ENCODE measurements at places on chromosomes 7 and 10.

DNA sequence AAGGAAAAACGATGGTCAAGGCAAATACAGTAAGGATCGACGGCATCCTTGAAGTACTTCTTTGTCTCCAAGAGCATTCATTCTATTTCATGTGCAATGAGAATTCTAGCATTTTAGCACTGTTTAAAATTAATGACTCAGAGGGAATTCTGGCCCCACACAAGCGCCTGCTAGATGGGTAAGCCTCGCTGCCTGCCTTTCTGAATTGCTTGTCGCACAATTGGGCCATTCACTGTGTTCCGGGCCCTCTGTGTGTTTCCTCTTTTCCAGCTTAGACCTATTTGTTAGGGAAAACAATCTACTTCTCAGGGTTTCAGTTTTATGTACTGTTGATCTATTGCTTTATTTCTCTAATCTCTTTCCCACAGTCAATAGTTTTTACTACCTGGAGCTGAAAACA, 204.7 kb upstream of the ZNF32 start:
- DNase-seq = no peak

- no peak for DNase-seq
Measured at GRCh38 chr7:77354484-77354883, 61.7 kb downstream of the GSAP start.

DNA sequence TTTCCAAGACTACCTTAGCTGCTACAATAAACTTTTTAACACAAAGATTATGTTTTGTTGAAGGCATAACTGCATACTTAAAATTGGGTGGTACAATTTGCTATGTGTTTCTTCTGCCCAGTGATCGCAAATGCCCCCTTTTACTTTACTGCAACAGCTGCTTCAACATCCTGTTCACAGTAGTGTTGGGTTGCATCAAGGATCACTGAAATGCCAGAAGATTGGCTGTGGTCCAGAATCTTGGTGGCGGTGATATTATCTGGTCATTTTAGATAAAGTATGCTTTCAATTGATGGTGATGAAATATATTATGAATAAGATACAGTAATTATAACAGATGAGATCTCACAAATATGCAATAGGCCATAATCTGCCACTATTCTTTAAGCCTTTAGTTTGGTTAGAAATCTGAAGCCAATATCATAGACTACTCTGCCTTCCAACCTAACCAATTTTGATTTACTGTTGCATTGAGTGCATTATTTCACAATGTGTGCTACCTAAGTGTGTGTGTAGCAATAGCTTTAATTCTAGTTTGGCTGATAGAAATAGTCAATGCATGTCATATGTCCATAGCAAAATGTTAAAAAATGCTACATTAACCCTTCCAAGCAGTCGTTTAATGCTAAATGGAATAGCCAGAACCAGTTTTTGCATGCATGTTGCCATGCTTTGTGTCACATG, 29.8 kb upstream of the ING3 start:
- DNase-seq = no peak

DNA sequence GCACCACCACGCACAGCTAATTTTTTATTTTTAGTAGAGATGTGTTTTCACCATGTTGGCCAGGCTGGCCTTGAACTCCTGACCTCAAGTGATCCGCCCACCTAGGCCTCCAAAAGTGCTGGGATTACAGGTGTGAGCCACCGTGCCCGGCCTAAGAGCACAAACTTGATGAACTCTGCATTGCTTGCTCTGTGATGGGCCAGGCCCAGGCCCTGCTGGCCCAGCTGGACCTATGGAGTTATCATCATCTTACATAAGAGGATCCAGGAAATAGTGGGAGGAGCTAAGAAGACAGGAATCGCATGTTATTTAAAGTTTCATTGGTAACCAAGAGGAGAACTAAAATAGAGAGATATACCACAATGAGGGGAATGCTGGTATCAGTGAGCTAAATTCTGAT, 86.9 kb downstream of the DAGLB start:
- no peak for DNase-seq

GRCh38 chr10:24824124-24824523, 100.4 kb upstream of the ARHGAP21 start:
- no peak for DNase-seq

GRCh38 chr7:87966271-87966670, 32.2 kb downstream of the ADAM22 start:
- no peak for DNase-seq

DNA sequence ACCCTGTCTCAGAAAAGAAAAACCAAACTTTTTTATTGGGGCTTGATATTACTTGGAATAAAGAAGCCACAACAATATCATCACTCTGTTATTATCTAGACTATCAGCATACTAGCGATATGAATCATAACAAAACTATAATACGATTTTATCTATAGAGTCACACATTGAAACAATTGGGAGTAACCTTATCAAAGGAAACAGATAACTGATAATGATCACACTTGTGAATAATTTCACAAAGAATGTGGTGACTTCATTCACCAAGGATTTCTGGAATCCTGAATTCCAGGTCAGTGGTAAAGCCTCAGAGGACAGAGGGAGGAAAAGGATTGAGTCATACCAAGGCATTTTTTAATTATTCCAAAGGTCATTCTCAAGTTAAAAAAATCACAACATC, 32.1 kb upstream of the NMT2 start:
- no peak for DNase-seq

DNA sequence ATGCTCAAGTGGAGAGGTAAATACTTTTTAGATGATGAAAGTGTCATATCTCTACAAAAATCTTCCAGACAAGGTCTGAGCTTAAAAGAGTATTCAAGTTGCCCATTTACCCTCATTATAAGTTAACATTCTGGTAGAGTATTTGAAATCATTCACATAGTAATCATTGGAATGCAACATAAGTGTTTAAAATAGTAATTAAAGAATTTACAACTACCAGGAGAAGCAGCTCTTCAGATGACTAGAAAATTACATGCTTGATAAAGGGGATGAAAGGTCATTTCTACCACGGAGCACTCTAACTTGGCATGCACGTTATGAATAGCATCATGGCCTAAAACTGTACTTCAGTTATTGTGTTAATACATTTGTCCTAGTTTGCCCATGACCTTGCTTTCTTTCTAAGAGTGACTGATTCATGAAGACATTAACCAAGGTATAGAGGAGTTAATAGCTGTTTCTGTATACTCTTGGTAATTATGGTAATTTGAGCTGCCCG, 120.0 kb downstream of the SEMA3E start:
- DNase-seq = no peak

DNA sequence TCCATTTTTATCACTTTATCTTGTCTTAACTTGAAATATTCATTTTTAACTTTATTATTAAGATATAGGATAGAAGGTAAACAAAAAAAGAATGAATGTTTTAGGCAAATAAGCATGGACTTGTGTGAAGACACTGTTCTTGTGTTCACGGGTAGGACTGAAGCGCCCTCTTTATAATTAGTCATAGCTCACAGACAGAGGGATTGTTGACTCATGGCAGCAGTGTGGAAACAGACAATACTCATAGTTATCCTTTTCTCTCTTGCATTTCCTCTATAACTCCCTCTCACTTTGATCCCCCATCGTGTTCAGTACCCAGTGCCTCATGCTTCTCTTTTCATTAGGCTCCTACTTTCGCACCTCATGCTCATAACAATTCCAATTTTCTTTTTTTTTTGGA, 731.8 kb downstream of the PHTF2 start:
- DNase-seq = no peak

DNA sequence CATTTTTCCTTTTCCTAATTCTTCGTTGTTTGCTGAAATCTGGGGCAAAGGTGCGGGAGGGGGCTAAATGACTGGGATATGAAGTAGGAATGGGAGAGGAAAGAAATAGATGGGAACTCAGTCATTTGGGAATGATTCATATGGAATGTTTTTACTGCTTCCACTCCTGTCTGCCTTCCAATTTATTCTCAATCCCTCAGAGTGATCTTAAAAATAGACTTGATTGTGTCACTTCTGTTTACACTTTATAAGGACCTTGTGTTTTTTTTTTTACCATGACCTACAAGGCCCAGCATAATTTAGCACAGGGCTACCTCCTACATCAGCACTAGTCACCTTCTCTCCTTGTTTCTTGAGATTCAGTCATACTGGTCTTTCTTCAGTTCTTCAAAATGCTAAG, 97.9 kb downstream of the PTEN start:
- DNase-seq = no peak

- no peak for DNase-seq
Measured at GRCh38 chr10:115654961-115655360, 561.8 kb downstream of the ATRNL1 start.

DNA sequence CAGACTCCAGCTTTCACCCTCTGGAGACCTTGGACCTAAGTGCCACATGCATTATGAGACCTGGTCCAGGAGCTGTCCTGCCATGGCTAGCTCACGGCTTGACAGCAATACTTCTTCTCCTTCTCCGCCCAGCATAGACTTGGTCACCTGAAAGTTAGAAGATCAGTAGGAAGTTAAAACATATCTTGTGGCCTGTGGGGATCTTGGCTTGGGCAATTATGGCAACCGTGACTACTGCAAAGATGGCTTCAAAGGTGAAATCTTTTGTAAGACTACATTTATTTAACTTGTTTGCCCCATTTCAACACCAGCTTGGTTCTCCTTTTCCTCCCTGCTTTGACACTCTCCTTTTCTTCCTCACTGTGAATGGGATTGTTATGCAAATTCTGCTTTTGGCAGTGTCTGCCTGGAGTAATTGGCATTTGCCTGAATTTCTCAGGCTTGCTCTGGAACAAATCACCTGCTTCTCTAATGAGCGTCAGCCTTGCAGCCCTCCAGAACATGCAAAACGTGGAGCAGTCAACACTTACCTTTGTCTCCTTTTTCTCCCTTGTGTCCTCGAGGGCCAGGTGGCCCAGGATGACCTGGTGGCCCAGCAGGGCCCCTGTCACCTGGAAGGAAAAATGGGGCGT, 53.4 kb downstream of the COL17A1 start:
- DNase-seq = no peak

- no peak for DNase-seq
Measured at GRCh38 chr10:123270221-123270620, 116.0 kb downstream of the BUB3 start.

DNA sequence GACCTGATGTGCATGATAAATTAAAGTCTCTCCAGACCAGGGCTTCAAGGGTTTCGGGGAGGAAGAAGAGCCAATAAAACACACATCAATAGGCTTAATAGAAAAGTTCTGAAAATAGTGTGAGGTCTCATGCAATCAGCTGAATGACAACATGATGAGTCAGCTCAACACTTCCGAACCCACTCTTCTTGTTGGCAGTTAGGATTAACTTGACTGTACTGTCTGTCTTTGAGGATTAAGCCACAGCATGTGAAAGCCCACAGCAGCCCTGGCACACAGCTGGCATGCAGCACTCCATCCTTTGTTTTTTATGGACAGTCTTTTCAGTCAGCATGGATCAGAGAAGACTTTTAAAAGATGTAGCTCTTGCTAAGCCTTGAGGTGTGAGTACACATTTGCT, 526.9 kb upstream of the VSTM2A start:
- DNase-seq = no peak

GRCh38 chr7:121604627-121605316, 208.7 kb upstream of the FAM3C start:
- no peak for DNase-seq

GRCh38 chr10:92124616-92125143, 166.2 kb downstream of the CPEB3 start:
- no peak for DNase-seq

- DNase-seq = no peak
Measured at GRCh38 chr10:77638321-77639101, 903 bp upstream of the KCNMA1 start.

DNA sequence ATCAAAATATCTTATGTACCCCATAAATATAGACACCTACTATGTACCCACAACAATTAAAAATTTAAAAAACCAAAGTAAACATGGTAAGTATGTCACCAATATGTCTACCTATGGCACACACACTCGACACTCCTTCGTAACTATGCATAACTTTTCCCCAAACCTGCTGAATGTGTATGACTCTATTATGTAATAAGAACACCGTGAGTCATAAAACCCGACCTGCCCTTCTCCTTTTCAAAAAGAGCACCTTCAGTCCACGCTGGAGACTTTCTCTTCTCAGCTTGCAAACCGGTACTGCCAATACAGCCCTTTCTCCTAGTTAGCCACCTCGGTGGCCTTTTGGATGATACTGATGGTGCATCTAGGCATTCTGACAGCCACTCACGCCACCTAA, 186.3 kb downstream of the PRPF18 start:
- no peak for DNase-seq

GRCh38 chr10:108055506-108055905, 891.0 kb upstream of the SORCS1 start:
- DNase-seq = no peak

GRCh38 chr7:93051660-93052059, 66.1 kb downstream of the SAMD9 start:
- no peak for DNase-seq

DNA sequence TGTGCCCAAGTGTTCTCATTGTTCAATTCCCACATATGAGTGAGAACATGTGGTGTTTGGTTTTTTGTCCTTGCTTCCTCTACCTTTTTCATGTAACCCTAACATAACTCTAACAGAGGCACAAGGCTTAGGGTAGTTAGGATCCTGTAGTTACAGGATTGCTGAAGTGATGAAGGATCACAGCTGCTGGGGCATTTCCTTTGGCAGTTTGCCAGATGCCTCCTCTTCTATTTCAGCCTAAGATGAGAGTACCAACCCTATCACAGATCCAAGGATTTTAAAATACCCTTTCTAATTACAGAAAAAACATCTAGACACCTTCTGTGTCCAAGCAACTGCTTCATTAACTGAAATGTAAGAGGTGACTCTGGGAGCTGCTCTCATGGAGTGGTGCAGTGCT, 141.7 kb upstream of the COL1A2 start:
- DNase-seq = no peak

GRCh38 chr7:75712517-75713361, 26.0 kb downstream of the HIP1 start:
- DNase-seq = no peak

DNA sequence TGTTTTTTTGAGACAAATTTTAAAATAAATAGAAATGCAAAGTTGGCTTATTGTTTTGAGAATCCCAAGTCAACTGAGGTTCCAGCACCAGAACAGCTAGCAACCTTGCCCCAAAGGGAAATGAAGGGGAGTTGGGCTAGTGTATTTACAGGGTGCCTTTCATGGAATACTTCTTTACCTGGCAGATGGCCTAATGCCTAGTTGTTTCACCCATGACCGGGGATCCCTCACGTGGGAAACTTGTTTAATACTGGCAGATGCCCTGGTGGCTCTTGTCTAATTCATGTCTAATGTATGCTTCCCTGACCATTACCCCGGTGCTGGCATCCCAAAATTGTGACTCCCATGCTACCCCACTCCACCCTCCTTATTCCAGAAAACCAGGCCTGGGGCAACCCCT, 861.1 kb upstream of the ZWINT start:
- no peak for DNase-seq

GRCh38 chr10:122271076-122271475, at the start of gene BTBD16:
BTBD16 (plus strand) TSS chr10:122271296; CDS start chr10:122275082, 3,786 bp downstream.
- no peak for DNase-seq

- no peak for DNase-seq
Measured at GRCh38 chr10:76382381-76382851, 951.0 kb downstream of the LRMDA start.

- DNase-seq = no peak
Measured at GRCh38 chr10:79979976-79980687, 31.2 kb upstream of the SFTPD start.

Data from heart left ventricle (tissue), 16 donors.